Activated gamma-delta T cell (primary cell): ENCODE measurements at places on chromosomes 11 and 22.

- DNase-seq, result no peak
Measured at GRCh38 chr11:20032127-20032526, 128.1 kb downstream of the DBX1 start.

GRCh38 chr22:26226538-26227297 lies 57.5 kb downstream of the SEZ6L start:
- no peak for DNase-seq

- no peak for DNase-seq
Measured at GRCh38 chr11:28537822-28538221, 429.6 kb downstream of the METTL15 start.

DNA sequence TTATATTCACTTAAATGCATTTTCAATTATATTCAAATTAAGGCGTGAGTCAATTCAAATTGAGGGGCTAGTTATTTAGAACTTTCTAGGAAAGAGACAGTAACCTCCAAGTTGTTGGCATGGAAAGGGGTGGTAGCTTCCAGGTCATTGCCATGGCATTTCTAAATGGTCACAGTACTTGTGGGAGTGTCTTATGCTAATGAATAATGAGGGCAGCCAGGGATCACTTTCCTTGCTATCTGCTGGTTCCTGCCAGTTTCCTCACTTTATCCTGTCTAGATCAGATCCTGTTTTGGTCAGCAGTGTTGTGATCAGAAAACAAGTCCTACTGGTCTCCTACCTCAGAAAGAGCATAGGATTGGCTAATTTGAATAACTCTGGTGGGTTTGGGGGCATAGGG lies 21.8 kb upstream of the RNASEH2C start:
- no peak for DNase-seq

GRCh38 chr11:47495011-47495855 lies 46.3 kb upstream of the RAPSN start:
- no peak for DNase-seq

- DNase-seq, result no peak
Measured at GRCh38 chr22:19082101-19082500, 40.1 kb downstream of the DGCR2 start.

DNA sequence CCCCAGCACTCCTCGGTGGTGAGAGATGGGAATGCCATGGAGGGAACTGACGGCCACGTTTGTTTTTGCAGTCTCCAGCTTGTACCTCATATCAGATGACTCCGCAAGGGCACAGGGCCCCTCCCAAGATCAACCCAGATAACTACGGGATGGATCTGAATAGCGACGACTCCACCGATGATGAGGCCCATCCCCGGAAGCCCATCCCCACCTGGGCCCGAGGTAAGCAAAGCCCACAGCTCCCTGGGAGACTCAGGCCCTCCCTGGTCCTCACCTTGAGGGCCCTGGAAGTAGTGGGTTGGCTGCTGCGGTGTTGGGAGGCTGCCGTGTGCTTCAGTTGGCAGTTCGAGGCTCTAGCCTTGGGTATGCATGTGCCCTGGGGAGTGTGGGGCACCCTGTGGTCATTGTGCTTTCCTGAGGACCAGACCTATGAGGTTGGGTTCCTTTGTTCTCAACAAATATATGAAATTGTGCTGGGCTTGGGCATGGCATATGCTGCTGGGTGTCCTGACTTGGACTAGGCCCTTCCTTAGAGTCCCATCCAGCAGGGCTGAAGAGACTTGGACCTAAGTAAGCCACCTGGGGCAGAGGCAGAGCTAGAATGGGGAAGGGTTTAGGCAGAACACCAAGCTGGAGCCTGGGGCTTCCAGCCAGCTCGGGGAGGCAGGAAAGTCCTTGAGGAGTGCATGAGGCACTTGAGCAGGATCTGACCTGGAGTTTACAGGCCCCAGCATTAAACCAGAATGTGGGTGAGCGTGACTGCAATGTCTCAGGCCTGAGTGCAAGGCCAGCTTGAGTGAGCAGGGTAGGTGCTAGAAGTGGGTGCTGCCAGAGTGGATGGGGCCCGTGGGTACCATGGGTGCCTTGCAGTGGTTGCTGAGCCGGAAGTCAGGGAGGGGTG lies 26.4 kb downstream of the INCENP start:
- no peak for DNase-seq

DNA sequence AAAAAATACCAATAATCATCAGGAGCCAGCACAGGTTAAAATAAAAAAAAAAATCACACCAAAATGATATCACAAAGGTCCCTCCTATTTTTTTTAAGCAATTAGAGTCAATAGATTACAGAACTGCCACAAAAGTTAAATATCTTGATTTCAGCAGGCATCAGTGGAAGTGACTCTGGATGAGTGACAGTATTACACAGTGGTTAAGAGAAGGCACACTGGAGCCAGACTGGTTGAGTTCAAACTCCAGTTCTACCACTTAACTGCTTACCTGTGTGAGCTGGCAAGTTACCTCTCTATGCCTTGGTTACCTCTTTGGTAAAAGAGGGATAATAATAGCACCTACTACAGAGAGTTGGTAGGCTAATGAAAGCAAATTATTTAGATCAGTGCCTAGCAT lies 148.5 kb downstream of the ATG16L2 start:
- no peak for DNase-seq

DNA sequence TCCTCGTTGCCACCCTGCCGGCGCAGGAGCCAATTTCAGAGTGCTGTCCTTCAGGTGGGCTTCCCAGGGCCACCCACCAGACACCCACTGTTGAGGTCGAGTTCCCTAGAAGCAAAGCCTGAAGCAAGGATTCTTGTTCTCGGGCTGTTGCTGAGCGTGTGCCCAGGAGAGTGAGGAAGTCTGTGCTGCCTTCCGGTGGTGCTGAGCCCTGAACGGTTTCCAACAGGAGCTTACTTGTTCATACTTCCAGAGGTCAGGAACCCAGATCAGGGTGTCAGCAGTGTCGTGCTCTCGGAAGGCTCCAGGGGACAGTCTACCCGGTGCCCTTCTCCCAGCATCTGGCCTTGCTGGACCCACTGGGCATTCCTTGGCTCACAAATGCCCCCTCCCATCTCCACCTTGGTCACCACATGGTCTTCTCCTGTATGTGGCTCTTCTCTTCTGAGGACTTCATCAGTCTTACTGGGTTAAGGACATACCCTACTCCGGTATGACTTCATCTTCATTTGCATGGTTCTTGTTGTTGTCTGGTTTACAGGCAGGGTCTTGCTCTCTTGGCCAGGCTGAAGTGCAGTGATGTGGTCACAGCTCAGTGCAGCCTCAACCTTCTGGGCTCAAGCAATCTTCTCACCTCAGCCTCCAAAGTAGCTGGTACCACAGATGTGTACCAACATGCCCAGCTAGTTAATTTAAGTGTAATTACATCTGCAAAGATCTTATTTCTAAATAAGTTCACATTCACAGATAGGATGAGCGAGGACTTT lies 11.2 kb downstream of the SLC25A1 start:
- DNase-seq, result no peak

DNA sequence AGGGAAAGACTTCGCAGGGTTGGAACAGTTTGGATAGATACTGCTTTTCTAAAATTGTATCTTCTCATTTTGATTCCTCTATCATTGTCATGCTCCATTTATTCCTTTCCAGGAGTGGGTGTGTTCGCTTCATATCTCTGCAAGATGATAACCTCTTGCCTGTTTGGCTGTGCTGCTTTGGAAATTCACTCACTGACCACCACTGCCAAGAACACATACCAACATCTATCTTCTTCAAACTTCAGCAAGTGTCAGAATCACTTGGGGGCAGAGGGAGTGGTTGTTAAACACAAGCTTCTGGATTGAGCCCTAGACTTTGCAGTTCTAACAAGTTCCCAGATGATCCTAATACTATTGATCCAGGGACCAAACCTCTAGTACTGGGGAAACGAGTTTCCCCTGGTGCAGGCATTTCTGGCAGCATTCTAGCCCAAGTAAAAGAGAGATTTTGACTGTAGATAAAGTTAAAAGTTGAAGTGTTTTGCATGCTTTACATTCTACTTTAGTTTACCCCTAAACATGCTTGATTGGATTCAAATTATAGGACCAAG lies 11.5 kb upstream of the DKK3 start:
- no peak for DNase-seq

DNA sequence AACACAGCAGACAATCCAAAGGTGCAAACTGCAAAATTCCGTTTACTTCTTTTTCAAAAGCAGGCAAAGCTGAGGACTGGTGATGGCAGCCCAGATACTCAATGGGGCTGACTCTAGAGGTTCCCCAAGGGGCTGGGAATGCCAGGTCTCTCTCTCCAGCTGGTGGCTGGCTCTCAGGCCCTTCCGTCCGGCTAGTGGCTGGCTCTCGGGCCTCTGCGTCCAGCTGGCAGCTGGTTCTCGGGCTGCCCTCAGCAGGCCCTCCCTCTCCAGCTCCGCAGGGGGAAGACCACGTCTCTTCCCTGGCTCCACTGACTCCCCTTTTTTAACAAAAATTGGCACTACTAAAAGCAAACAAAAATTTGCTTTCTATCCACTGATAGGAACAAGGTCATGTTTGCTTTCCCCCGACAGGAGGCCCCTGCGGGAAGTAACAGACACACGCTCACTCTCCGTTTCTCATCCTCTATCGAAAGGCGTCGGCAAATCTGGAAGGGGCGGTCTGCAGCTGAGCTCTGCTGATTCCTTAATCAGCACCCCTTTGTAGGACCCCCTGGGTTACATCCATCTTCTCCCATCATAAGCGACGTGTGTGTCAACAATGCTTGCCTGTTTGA lies 381.4 kb downstream of the BRD1 start:
- DNase-seq, result no peak

- DNase-seq, result no peak
Measured at GRCh38 chr11:134040386-134041302, 28.2 kb upstream of the JAM3 start.

- DNase-seq, result no peak
Measured at GRCh38 chr22:32570501-32570900, 95.9 kb downstream of the FBXO7 start.

DNA sequence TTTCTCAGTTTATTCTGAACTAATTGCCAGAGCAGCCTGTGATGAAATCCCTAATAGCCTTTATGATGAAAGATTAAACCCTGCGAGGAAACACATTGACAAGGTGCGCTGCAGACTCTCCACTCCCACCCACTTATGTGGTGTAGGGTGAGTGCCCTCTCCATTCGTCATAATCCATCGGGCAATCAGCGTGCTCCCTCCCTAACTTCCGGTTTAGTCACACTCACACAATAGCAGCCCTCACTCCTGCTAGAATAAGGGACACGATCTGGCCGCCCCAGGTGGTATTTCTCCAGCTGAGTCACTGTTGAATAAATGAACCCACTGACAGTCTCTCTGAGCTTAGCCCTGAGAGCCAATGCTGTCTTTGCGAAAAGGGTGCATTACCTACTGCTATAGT lies 188.3 kb downstream of the OPCML start:
- DNase-seq, result no peak

DNA sequence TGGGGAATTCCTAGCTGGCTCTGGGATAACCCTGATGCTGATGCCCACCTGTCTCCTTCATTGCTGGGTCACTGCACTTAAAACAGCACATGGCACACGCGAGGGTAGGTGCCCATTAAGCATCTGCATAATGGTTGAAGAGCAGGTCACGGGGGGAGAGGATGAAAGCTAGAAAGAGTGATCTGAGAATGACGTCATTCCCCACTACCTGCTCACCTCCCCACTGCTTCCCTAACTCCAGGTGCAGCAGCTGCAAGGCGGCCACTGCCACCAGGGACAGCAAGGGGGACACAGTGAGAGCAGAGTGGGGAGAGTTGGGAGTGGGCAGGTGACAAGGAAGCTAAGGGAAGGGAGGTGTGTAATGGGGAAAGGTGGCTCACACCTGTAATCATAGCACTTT lies 27.0 kb downstream of the ADA2 start:
- no peak for DNase-seq

GRCh38 chr11:111408789-111409727 lies 30.0 kb upstream of the POU2AF1 start:
- no peak for DNase-seq

DNA sequence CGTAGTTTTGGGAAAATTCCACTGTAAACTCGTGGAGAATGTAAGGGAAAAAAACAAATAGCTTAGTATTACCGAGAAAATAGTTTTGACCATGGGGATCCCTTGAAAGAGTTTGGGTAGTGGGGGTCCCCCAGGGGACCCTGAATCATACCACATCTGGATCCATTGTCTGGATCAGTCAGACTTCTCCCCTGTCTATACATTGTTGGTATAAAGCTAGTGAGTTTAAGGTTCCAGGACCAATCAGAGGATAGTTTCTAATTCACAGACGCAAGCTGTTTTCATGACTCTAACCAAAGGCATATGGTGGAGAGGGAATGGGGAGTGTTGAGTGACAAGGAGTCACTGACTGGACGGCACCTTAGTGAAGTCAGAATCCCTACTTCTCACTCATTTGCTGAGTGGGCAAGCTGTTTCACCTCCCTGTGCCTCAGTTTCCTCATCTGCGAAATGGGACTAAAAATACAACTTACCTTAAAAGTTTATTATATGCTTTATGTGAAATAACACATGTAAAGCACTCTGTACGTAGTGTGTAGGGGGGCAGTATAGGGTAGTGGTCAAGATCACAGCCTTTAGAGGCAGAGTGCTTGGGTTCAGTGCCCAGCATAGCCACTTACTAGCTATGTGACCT lies 90.2 kb downstream of the TRAF6 start:
- DNase-seq, result no peak

- no peak for DNase-seq
Measured at GRCh38 chr11:122253589-122254231, 137.7 kb upstream of the BLID start.

- DNase-seq, result no peak
Measured at GRCh38 chr22:24087071-24087795, 76.1 kb downstream of the CABIN1 start.

DNA sequence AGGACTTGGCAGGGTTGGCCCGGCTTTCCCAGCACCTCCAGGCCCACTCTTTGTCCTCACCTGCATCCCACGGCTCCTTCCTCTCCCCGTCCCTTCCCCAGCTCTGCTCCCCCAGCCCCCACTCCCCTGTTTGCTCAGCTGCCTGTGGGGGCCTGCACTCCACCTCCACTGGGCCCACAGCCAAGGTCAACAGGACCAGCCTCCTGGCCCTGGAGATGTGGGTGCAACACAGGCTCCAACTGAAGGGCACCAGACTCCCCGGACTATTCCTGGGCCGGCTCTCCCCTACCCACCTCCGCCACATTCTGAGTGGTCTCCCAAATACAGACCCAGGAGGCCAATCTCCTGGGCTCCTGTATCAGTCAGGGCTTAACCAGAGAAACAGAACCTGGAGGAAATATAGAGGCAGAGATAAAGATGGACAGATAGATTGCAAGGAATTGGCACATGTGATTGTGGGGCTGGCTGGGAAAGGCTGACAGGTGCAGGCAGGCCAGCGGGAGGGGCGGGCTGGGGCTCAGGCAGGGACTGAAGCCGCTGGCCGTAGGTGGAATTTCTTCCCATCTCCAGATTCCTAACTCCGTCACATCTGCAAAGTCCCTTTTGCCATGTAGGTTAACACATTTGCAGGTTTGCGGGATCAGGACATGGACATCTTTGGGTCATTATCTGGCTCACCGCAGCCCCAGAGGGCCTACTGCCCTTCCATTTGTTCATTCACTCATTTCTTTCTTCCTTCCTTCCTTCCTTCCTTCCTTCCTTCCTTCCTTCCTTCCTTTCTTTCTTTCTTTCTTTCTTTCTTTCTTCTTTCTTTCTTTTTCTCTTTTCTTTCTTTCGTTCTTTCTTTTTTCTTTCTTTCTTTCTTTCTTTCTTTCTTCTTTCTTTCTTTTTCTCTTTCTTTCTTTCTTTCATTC lies 45.8 kb upstream of the MYH9 start:
- DNase-seq, result no peak

GRCh38 chr22:41367039-41367679 lies 14.6 kb upstream of the TEF start:
- DNase-seq, result no peak
